ENCODE measurements at places on chromosomes 7 and 10. TPM values are rescaled to one million over a fixed set of nuclear protein-coding genes. Genes with fewer than 3 reads are reported as not detected.

- H3K4me1 ChIP-seq, result no peaks in the 10 kb centered on the region
- no peak overlapping the region for H3K4me3 ChIP-seq
- H3K36me3 ChIP-seq, result no peaks in the 10 kb centered on the region
- DNase-seq, result no peak
- H3K27me3 ChIP-seq, result no peaks in the 10 kb centered on the region
- H3K27ac ChIP-seq, result no peak overlapping the region
Observed at GRCh38 chr7:48540746-48541145, 369.5 kb downstream of the ABCA13 start.

DNA sequence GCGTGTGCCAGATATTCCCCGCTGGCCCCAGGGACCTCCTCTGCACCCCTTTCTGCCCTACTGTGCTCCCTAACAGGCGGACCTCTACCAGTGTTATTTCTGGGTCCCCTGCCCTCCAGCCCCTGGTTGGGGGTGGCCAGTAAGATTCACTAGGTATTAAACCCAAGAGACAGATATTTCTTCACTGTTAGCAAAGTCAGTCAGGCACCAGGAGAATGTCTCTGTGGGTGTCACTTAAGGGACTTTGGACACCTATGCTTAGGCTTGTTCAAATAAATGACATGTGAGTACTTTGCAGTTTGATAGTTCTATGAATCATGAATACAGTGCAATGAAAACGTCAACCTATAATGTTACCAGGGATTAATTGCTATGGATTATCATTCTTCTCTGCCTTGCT, 234.3 kb upstream of the IGFBP3 start:
- no peaks in the 10 kb centered on the region for H3K36me3 ChIP-seq
- H3K27me3 ChIP-seq, result no peaks in the 10 kb centered on the region
- no peaks in the 10 kb centered on the region for H3K4me1 ChIP-seq
- H3K4me3 ChIP-seq, result no peak overlapping the region
- DNase-seq, result no peak
- H3K27ac ChIP-seq, result no peak overlapping the region

- H3K4me1 ChIP-seq, result peaks cover 15% of the 10 kb centered on the region
- DNase-seq, result no peak
- H3K27ac ChIP-seq, result no peak overlapping the region
- no peak overlapping the region for H3K4me3 ChIP-seq
- H3K36me3 ChIP-seq, result no peaks in the 10 kb centered on the region
Observed at GRCh38 chr10:124152139-124153022, 59.0 kb upstream of the CHST15 start.

- no peak overlapping the region for H3K27ac ChIP-seq
- no peaks in the 10 kb centered on the region for H3K4me1 ChIP-seq
- no peaks in the 10 kb centered on the region for H3K27me3 ChIP-seq
- no peaks in the 10 kb centered on the region for H3K36me3 ChIP-seq
Observed at GRCh38 chr10:116440330-116441030, 12.8 kb downstream of the PNLIPRP3 start.

DNA sequence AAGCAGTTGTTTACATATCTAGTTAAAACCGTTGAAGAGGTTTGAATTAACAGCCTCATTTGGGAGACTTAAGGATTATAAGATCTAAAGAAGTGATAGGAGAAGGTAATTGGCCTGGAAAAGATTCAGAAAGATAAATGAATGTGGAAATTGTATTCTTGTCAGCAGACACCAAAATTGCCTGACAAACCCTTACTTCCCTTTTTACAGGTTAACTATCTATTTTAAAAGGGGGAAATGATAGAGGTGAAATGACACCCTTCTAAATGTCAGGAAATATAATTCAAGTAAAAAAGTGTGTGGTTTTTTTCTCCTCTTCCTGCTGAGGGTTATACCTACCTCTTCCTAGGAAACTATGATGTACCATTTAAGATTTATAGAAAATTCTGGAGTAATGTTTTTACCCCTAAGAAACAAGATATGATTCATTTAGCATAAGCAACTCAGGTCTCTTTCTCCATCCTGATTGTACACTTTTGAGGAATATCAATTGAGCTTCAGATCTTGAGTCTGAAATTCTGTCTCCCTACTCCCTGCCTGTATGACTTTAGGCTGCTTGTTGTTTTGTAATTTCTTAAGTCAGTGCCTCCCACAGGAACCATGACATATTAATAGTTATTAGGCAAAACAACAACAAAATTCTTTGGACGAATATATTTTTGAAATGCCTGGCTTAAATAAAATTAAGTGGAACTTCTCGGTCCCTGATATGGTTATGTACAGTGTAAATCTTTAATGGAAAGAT, 250.4 kb downstream of the RNLS start:
- no peak for DNase-seq
- H3K4me1 ChIP-seq, result no peaks in the 10 kb centered on the region
- no peaks in the 10 kb centered on the region for H3K36me3 ChIP-seq
- H3K4me3 ChIP-seq, result no peak overlapping the region

DNA sequence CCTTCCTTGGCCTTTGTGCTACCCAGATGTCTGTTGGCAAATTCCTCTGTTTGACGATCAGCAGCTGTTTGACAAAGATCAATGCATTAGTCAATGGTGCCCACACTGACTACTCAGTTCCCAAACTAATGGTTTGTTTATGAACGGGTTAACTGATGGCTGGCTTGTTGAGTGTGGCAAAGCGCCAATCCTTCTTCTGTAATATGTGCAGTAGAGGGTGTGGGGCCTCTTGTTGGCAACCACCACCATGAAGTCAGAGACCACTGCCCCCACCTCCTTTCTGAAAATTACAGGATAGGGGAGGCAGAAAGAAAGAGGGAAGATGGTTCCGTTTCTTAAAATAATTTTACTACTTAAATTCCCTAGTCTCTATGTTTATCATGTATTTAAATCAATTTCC, 2.6 kb upstream of the PLCE1 start:
- no peaks in the 10 kb centered on the region for H3K27me3 ChIP-seq
- no peak overlapping the region for H3K4me3 ChIP-seq
- H3K4me1 ChIP-seq, result peaks cover 24% of the 10 kb centered on the region
- no peaks in the 10 kb centered on the region for H3K36me3 ChIP-seq
- DNase-seq, result no peak
- no peak overlapping the region for H3K27ac ChIP-seq

GRCh38 chr7:12107841-12108254, 103.2 kb upstream of the TMEM106B start:
- no peak overlapping the region for H3K4me3 ChIP-seq
- H3K4me1 ChIP-seq, result no peaks in the 10 kb centered on the region
- no peak overlapping the region for H3K27ac ChIP-seq
- no peak for DNase-seq
- H3K36me3 ChIP-seq, result no peaks in the 10 kb centered on the region

FRA10AC1 gene
- polyA plus RNA-seq, result 14.8 TPM

GNA12 gene
- polyA plus RNA-seq, result 53.2 TPM

PLEKHS1 gene
- 2.2 TPM for polyA plus RNA-seq

BUB3 gene
- polyA plus RNA-seq, result 148 TPM

NPTX2 gene
- 77.3 TPM for polyA plus RNA-seq

PIP4K2A gene
- 26.0 TPM for polyA plus RNA-seq

BHLHA15 gene
- not detected for polyA plus RNA-seq

All from testis (tissue), 5 donors.